ENCODE measurements at places on chromosomes 6 and 20.
A peak's percentile ranks its signal among the peaks of the same experiment; 100 is the strongest.

- no peak for DNase-seq
These were observed 227.9 kb downstream of the FRK start for GRCh38 chr6:115832786-115833185.

DNA sequence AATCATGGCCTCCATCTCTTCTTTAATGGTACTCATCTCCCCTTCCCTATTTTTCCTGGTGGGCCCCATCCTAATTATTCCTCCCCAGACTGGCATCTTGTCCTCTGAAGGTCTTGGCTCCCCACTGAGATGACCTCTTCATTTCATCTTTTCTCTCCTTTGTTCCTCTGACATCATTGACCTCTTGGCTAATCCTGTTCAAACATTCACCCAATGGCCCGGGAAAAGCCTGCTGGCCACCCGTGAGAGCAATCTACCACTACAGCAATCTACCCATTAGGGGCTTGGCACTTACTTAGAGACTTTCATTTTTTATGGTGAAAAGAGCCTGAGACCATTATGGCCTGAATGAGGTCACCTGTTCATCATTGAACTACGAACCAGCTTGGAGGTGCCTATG lies 130.8 kb downstream of the DNAH8 start:
- no peak for DNase-seq

DNA sequence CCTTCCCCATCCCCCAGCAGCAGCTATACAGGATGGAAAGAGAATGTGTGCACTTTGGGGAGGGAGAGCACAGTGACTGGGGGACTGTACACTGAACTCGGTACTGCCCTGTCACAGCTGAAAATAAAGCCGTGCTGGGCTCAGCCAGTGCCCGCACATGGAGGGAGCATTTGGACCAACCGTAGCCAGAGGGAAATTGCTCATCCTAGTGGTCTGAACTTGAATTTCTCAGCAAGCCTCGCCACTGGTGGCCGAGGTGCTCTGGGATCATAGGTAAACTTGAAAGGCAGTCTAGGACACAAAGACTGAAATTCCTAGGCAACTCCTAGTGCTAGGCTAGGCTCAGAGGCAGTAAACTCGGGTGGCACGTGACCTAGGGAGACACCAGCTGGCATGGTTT lies 61.0 kb downstream of the DZANK1 start:
- no peak for DNase-seq

DNA sequence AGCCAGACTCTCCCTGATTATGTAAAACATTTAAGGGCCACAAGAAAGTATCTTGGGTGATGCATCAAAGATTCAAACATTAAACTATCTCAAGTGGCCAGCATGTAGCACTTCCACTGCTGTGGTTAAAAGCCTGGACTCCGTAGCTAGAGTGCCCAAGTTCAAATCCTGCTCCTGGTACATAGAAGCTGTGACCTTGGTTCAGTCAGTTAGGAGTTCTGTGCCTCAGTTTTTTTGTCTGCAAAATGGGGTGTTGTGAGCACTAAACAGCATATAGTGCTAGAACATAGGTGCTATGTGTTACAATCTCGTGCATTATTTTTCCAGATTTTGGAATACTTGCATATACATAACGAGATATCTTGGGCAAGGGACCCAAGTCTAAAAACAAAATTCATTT lies 68.7 kb downstream of the PSMG4 start:
- DNase-seq: no peak

DNA sequence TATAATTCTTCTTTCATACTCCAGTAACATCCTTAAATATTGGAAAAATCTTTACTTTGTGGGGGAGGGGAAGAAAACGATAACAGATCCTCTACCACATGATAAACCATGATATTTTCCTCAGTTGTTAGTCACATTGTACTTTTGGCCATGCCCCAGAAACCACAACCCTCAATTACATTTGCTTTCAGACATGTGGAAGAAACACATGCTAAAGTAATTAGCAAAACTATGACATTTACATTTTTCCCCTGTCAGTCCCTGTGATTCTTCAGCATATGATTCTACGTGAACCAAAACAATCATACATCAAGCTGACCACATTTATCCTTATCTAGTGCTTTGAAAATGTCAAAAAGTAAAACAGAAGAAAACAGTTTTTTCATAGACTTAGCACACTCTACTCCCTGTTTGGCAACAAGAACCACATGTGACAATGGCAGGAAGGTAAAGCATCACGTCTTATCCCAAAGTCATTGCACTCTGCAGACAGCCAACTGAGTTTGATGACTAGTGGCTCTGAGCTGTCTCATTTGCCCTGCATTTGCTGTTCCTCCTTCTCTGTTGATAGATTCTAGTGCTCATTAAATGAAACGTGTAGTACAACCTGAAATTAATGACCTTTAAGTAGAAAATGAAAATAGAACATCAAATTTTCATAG lies 505.8 kb upstream of the MARCKS start:
- DNase-seq: peak; percentile 97

- no peak for DNase-seq
These were observed 378 bp upstream of the LAMA2 start for GRCh38 chr6:128882560-128882959.

DNA sequence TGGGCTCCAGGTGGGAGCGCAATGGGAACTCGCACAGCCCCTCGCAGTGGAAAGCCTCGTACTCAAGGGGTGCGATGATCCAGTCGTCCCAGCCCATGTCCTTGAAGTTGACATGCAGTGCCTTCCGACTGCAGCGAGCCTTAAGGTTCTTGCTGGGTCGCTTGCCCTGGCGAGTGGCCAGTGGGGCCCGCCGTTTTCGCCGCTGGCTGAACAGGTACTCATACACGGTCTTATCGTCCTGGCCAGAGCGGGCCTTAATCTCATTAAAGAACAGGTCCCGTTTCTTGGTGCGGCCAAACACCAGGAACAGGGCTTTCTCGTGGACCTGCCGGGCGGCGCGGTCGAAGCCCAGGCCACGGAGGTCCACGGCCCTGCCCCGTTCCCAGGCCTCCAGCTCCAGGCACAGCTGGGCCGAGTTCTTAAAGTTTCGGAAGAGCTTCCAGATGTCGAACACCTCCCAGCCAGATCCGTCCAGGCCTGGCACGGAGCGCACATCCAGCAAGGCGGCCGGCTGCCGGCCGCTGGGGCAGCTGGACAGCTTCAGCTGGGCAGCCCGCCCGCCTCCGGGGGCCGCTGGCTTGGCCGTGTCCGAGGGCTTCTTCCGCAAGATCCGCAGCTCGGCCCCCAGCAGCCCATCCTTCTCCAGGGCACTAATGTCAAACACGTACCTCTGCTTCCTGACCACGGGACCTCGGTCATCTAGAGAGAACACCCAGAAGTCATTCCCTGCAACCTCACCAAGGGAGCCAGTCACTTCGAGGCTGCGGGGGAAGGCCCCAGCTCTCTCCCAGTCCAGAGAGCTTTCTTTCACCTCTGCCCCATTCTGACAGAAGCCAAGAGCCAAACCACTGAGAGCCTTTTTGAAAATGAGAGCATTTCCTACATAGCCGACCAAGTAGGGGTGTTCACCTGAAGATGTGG lies 3.7 kb downstream of the GDF5 start:
- no peak for DNase-seq

- no peak for DNase-seq
These were observed 1.0 kb downstream of the NCOA7 start for GRCh38 chr6:125791820-125792165.

- no peak for DNase-seq
These were observed 6.5 kb downstream of the HELZ2 start for GRCh38 chr20:63567386-63568169.

DNA sequence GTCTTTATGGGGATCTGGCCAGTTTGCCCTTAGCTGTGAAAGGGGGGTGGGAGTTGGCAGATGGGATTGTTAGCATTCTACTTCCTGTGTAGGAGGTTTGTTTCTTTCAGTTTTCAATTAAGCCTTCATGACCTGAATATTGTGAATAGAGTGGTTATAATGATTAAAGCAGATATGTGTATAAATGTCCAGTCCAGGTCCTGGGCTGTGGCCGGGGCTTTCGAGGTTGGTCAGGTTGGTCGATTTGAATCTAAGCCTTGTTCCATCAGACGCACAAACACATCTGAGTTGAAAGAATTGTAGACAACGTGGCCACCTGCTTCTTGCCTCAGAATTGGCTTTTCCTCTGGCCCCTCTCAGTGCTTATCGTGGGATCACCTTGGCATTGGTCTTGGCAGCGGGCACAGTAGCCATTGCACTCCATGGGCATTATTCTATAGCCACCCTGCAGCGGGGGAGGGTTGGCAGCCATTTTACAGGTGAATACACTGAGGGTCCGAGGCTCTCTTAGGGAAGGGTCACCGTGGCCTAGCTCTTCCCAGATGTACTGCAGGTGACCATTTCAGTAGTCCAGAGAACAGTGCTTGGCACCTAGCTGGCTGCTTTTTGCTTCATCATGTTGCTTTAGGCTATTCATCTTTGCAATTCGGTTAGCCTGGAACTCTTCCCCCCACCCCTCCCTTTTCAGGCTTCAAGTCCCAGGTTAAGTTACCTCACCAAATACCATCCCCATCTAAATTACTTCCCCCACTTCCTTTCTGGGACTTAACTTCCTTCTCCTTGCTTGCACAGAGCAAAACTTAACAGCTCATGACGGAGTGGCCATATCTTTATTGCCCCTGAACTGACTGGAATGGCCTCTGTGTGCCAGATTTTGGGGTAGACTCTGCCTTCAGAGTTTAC lies 1.1 kb downstream of the RNF114 start:
- DNase-seq: no peak

- DNase-seq: no peak
These were observed 312.4 kb upstream of the ECI2 start for GRCh38 chr6:4447639-4448330.

GRCh38 chr6:159254186-159254585 lies 85.0 kb downstream of the FNDC1 start:
- peak; percentile 70 for DNase-seq

GRCh38 chr20:51525241-51526105 lies 17.0 kb downstream of the NFATC2 start:
- DNase-seq: peak; percentile 47

DNA sequence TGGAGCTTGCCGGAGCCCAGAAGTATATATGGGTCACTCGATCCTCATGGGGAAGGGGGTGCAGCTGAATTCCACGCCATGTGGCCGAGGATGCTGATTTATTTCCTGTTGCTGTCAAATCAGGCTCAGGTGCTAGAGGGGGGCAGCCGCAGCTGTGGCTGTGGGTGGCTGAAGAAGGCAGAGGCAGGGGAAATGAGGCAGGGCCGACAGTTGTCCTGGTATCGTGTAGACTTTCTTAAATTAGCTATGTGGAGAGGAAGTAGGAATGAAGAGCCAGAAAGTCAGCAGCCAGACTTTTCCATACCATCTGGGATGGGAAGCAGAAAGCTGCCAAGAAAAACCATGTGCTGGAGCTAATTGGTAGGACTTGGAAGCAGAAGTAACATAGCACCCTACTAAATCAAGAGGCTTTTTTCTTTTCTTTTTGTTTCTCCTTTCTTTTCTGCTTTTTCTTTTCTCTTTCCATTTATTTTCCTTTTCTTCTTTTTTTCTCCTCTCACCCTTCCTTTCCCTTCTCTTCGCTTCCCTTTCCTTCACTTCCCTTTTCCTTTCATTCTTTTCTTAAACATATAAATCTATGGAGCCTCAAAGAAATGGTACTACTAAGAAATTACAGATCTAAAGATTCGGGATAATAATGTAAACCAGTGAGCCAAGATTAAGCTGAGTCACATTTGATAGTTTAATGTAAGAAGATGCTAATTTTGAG lies 90.6 kb upstream of the CD83 start:
- peak; percentile 42 for DNase-seq

GRCh38 chr6:71651636-71652035 lies 234.7 kb upstream of the RIMS1 start:
- no peak for DNase-seq

DNA sequence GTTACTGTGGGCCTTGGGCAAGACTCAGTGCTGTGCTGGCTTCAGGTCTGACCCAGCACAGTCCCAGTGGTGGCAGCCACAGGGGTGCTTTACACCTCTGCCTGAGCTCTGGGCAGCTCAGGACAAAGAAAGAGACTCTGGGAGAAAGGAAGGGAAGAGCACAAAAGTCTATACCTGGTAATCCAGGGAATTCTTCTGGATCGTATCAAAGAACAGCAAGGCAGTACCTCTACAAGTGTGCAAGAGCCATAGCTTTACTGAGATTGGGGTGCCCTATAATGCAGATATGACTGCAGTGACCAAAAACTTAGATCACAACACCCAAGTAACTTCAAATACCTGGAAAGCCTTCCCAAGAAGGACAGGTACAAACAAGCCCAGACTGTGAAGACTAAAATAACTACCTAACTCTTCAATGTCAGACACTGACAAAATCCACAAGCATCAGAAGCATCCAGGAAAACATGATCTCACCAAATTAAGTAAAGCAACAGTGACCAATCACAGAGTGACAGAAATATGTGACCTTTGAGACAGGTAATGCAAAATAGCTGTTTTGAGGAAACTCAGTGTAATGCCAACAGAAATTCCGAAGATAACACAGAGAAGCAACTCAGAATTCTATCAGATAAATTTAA lies 47.9 kb upstream of the LIN28B start:
- DNase-seq: no peak

DNA sequence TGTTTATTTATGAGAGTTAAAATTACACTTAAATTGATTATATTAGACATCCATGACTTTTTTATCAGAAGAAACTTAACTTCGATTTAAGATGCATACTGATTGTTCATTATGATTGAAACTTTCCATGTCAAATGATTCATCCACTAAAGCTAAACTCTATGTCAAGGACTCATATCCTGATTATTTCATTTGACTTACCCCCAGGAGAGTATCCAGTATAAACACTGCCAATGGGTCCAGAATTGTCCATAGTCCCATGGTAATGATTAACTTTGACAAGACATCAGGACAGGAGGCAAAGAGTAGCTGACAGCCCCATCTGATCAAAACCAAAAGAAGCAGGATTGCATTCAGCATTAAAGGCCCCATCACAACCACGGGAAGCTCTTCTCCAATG lies 709.9 kb downstream of the TFAP2A start:
- DNase-seq: no peak

DNA sequence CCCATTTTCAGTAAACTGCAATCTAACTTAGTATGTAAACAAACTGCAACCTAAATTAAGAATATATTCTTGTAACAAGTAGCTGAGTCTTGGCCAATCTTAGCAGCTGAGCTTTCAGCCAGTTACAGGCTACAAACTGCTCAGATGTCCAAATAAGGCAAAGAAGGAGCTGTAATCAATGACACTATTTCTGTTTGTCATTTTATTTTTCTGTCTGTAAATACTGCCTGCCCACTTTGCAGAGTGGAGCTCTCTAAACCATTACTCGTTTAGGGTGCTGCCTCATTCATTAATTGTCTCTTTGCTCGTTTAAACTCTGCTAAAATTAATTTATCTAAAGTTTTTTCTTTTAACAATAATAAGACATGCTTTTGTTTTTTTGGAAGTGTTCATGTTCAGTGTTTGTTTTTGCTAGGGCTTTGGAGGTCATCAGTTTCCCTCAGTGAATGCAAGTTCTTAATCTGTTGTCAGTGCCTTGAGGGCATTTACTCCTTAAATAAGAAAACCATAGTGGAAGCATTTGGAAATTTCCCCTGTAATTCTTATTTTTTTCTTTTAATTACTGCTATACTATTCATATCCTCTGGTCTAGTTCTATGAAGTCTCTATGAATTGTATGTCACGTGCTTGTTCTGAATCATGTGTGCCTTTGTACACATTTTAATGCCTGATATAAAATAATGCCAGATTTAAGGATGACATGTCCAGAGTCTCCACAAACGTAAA lies 3.6 kb upstream of the PRL start:
- no peak for DNase-seq

- DNase-seq: peak; percentile 83
These were observed 20.0 kb upstream of the TRIM27 start for GRCh38 chr6:28943557-28944411.

Data from fibroblast of skin of right biceps (primary cell).